ENCODE measurements at places on chromosomes 11 and 22. TPM values are rescaled to one million over a fixed set of nuclear protein-coding genes. Genes with fewer than 3 reads are reported as not detected.

DBX1 gene
- total RNA-seq = not detected

MUC6 gene
- not detected for total RNA-seq

APOA4 gene
- total RNA-seq = not detected

WNT7B gene
- 6.6 TPM for total RNA-seq

C11orf91 gene
- not detected for total RNA-seq

MPZL2 gene
- total RNA-seq = 1.4 TPM

MUC15 gene
- not detected for total RNA-seq

KRTAP5-10 gene
- not detected for total RNA-seq

VWA5A gene
- 5.8 TPM for total RNA-seq

OR6A2 gene
- 0.47 TPM for total RNA-seq

IRAG1 gene
- 1.4 TPM for total RNA-seq

YPEL4 gene
- total RNA-seq = 3.6 TPM

Data from occipital lobe (tissue), 3 donors.